ENCODE measurements at places on chromosomes 7 and 10.
A peak's percentile ranks its signal among the peaks of the same experiment; 100 is the strongest.

DNA sequence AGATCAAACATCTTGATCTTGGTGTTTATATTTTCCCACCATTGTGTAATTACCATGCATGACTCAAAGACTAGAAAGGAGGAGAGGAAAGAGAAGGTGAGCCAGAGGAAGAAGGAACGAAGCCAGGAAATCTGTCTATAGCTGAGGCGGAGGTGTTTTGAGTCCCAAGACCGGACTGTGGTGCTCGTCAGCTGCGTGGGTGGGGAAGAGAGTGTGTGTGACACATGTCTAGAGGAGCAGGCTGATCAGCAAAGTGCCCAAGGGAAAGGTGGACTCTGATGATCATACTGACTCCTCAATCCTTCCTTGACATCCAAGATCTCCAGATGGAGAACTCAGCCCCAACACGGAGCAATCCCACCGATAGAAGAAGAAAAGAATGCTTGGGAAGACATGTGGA is 189.5 kb upstream of the MINDY3 start:
- no peak for DNase-seq

DNA sequence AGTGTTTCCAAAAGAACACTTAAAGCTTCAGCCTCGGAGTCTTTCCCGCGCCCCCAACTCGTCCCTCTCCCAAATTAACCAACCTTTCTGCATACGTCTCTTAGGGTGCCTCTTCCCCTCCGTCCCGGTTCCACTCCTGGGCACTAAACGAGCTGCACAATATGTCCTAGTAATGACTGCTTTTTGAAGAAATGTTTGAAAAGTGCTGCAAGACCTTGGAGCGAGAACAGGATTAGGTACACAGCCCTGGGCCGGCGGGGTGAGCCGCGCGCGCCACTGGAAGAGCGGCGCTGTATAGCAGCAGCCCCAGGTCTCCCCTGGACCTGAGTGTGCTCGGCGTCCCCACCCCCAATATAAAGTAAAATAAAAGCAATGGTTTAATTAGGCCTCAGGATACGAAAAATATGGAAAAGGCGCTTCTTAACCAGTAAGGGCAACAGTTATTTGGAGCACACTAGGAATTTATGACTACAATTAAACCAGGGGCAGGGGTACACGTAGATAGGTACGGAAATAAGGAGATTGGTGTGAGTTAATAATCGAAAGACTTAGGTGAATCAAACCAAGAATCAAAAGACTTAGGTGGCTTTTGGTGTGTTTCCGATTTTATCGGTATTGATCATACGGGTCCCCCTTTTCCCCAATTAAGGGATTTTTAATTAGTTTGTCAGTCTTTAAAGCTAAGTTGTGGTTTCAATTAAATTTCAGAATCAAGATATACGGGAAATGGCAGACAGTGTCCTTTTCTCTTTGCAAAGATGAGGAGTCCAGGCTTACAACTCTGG is 1.9 kb downstream of the TET1 start:
- DNase-seq = no peak

DNA sequence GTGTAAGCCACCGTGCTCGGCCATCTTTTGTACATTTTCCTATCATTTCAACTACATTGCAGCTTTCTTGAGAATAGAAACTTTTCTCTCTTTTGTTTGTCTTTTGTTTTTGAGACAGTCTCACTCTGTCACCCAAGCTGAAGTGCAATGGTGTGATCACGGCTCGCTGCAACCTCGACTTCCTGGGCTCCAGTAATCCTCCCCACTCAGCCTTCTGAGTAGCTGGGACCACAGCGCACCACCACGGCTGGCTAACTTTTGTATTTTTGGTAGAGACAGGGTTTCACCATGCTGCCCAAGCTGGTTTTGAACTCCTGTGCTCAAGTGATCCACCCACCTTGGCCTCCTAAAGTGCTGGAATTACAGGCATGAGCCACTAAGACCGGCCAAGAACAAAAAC is 31.3 kb upstream of the DAGLB start:
- DNase-seq = no peak

- DNase-seq = no peak
Observed at GRCh38 chr7:155247479-155248365, 50.0 kb upstream of the INSIG1 start.

DNA sequence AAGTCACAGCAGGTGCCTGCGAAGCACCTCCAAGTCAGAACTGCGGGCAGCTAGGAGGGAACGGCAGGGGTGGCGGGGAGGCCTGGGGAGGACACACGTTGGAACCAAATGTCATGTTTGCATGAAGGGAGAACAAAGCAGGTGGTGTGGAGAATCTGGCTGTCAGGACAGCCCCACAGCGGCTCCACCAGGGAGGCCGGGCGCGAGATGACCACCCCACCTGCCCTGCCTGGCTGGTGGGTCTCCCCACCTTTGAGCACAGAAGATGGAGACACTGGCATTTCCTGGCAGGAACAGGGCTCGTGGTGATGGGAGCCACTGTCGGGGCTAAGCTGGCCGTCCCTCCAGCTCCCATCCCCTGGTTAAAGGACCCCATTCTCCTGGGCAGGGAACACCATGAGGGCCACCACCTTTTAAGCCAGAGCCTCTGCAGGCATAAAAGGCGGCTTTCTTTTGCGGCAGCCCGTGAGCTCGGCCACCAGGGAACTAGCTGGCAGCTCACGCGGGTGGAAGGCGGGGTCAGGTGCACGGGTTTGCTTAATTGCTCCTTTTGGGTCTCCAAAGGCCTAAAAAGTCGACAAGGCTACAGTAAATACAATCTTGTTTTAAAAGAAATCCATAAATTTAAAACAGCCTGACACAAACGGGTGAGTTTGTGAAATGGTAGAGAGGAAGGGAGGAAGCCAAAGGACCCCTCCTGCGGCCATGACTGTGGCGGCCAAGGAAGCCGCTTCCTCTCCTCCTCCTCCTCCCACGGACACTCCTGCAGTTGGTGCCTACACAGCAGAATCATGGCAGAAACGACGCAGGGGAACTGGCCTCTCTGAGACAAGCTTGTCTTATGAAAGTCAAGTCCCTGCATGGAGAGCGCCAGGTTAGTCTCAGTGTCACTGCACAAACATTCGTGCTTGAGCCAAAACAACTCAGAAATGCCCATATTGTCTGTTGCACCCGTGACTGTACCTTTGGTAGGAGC is 213.8 kb downstream of the DNAJB6 start:
- no peak for DNase-seq

- no peak for DNase-seq
Observed at GRCh38 chr7:129841465-129841864, 111.3 kb downstream of the UBE2H start.

- DNase-seq = no peak
Observed at GRCh38 chr10:34696423-34696822, 118.7 kb downstream of the PARD3 start.

- no peak for DNase-seq
Observed at GRCh38 chr7:50953820-50954219, 171.1 kb upstream of the GRB10 start.

GRCh38 chr10:13349463-13350274 is 1.6 kb upstream of the SEPHS1 start:
- no peak for DNase-seq

DNA sequence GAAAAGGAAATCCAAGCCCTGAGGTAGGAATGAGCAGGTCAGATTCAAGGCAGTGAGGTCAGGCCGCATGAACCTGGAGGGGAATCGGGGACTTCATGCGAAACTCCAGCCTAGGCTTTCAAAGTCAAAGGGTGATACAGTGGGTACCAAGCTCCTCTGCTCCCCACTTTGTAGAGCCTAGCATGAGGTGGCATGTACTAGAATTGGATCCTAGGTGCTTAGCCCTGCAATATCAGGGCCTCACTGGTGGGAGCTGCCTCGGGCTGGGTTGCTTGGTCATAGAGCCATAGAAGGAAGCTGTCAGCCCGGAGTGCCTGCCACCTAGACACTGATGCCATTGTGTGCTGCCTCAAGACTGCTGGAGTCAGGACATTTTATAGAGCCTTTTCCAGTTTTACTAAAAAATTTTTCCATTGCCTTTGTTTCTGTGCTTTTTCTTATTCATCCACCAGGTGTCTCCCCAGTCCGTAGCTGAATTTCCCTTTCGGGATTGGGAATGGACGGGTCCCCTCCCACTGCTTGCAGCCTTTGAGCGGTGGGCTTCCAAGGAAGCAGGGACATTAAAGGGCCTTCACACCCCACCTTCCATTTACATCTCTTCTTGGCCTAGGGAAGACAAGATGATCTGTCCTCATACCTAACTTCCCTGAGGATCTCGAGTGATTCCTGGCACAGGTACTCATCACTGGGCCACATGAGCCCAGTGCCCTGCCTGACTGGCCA is 5.5 kb upstream of the LZTS2 start:
- no peak for DNase-seq

- DNase-seq = no peak
Observed at GRCh38 chr10:26468700-26469099, 30.6 kb downstream of the APBB1IP start.

GRCh38 chr7:25124465-25125136 is 459 bp downstream of the CYCS start:
- DNase-seq = no peak

GRCh38 chr10:130737621-130738020 is 573.9 kb downstream of the TCERG1L start:
- no peak for DNase-seq

DNA sequence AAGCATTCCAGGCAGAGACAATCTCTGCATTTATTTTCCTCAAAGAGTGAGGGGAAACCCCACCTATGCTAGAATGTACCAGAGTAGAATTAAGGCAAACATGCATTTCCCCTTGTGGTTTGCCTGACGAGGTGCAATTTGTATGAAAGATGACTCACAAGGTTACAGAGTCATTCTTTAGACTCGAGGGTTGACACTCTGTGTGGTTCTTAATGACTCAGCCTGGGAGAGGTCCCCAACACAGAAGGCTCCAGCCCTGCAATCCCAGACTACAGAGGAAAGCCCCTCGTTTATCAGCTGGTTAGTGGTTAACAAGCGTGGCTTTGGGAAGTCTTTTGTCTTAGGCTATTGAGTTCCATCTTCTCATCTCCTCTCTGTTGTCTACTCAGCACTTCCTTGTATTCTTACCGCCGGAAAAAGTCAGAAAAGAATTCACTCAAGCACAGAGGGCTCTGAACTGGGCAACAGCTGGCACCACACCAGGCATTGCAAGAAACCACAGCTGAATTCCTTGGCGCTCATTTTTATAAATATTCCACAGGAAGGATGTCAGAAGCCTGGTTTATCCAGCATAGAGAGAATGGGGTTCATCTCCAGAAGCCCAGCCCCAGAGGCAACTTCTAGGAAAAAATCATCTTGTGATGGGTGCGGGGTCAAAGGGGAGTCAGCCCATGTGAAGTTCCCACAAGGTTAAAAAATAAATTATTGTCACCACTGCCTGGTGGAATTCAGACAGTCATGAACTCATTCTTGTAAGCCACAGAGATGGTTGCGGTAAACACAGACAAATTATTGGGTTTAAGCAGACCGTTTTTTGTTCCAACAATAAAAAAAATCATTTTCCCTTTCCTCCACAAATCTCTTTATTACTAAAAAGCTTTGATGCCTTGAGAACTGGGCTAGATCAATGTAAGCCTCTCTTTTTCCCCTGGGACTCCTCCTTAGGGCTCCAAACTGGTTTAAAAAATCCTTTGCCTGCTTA is 24.5 kb upstream of the SVIL start:
- peak; percentile 96 for DNase-seq

GRCh38 chr7:45132708-45133320 is 21.3 kb upstream of the TBRG4 start:
- no peak for DNase-seq

- DNase-seq = no peak
Observed at GRCh38 chr7:128910569-128910945, at the start of gene KCP. Gene KCP (minus strand): TSS chr7:128910709. CDS start chr7:128910676, 33 bp downstream.

GRCh38 chr10:124495162-124495561 is 33.5 kb downstream of the LHPP start:
- DNase-seq = peak; percentile 10

- no peak for DNase-seq
Observed at GRCh38 chr10:27724287-27724686, 21.3 kb downstream of the MKX start.

- no peak for DNase-seq
Observed at GRCh38 chr10:97116462-97117162, 69.1 kb downstream of the SLIT1 start.

GRCh38 chr7:102296179-102296438 is 9.4 kb downstream of the SH2B2 start:
- no peak for DNase-seq

- DNase-seq = no peak
Observed at GRCh38 chr7:26060733-26061677, 91.0 kb upstream of the NFE2L3 start.

GRCh38 chr10:50552308-50552707 is 71.4 kb downstream of the SGMS1 start:
- no peak for DNase-seq

DNA sequence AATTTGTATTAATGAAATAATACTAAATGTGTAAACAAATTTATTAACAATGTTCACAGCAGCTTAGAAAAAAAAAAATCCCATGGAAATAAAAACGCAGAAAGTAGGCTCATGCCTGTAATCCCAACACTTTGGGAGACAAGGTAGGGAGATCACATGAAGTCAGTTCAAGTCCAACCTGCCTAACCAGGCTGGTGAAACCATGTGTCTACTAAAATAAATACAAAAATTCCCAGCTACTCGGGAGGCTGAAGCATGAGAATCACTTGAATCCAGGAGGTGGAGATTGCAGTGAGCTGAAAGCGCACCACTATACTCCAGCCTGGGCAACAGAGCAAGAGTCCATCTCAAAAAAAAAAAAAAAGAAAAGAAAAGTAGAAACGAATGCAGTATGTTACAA is 36.2 kb downstream of the LARP4B start:
- DNase-seq = no peak

DNA sequence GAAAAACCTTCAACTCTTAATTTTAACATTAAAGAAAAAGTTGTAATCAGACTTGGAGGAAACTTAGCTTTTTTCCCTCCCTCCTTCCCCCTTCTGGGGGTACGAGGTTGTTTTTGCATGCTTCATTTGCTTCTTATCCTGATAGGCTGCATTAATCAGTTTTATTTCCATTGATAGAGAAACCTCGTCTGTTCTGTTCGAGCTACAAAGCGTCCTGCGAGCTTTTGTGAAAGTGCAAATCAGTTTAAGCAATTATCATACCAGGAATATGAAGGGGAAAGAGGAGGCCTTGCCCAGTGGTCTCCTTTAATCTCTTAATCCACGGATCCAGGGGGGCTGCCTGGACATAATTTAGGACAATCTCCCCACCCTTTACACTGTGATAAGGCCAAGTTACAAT is 7.5 kb downstream of the EMX2 start:
- no peak for DNase-seq

GRCh38 chr10:48536916-48537890 is 67.7 kb downstream of the ARHGAP22 start:
- no peak for DNase-seq
